B cell (primary cell): ENCODE measurements at places on chromosomes 2 and 18. TPM values are rescaled to one million over a fixed set of nuclear protein-coding genes. Genes with fewer than 3 reads are reported as not detected.

DNA sequence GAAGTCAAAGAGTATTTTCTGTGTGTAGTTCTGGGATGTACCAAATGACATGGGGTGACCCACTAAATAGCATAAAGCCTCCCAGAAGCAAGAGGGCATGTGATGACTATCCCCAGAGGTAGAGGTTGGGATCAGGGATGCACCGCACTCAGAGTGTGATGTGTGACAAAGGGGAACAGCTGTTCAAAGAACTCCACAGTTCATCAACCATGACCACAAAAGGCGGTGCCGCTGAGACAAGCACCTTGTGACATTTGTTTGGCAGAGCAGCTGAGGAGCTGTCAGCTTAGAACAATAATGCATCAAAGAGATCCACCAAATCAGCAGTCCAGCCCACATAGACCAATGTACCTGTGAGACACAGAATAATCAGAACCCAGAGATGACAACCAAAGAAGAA lies 81.3 kb downstream of the VWC2L start:
- no peak for DNase-seq

DNA sequence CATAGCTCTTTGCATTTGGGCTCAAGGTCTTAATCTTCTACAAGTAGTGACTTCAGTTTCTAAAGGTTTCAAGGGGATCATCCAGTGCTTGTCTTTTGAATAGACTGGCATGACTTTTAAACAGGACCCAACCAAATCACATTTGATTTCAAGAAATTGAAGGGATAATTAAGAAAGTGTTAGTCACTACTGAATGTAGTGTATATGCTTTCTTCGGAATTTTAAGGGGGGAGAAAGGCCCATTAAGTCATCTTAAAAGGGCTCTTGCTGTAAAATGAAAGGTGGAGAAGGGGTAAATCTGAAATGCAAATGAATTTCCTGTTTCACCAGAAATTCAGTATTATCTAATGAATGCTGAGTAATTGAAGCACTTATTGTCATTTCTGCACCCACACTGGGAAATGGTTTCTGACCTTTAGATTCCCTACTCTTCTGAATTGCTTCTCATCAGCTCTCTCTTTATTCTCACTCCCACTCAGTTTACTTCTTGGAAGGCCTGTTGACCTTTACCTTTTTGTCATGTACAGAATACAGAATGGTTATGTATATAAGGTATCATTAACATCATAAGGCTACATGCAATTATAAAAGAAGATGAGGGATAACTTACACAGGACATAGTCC lies 241.4 kb downstream of the SLC8A1 start:
- no peak for DNase-seq

Gene ACMSD
- not detected in 2 replicates for total RNA-seq

GRCh38 chr2:7377916-7378569 lies 460.8 kb downstream of the RNF144A start:
- no peak for DNase-seq

Gene SOX11
- 0.07 TPM in 1 of 2 replicates, not detected in the other for total RNA-seq

- no peak for DNase-seq
These were observed 17.3 kb downstream of the NFATC1 start for GRCh38 chr18:79413025-79413424.

- peak; percentile 56 for DNase-seq
These were observed 26.1 kb downstream of the CDC42EP3 start for GRCh38 chr2:37645362-37645761.

DNA sequence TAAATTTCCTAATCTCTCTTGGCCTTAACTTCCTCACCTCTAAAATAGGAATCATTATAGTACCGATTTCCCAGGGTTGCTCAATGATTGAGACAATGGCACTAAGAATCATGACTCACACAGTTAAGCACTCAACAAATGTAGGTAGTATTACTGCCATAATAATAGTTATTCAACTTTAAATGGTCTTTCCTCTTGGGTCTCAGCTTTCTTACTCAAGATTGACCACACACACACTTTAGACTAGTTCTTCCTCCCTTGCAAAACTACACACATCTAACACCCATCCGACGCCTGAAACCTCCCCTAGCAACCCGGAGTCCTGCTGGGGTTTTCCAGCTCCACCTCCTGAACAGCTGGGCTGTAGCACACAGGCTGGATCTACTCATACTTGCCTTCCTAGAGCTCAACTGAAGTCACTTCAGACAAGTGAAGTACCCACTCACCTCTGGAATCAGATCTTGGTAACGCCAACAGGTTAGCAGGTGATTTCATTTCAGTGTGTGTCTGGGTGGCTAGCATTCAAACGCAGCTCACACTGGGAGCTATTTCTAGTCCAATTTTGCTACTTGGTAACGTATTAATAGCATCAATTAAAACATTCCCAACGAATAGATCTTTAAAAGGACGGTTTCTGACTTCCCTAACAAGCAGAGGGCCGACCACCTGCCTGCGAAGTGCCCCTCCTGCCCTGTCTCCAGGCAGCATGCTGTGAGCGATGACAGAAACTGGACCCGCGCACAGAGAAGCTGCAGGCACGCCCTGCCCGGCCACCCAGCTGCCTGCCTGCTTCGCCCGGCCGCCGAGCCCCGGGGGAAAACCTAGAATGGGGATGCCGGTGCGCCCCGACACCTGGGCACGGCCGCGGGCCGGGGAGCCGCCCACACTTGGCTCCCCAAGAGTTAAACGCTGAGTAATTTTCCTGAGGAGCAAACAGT lies 1.1 kb downstream of the UXS1 start:
- DNase-seq, result peak; percentile 57
